NCI-H1436 (cell line): ENCODE measurements at places on chromosomes 7 and 10.
A peak's percentile ranks its signal among the peaks of the same experiment; 100 is the strongest.

DNA sequence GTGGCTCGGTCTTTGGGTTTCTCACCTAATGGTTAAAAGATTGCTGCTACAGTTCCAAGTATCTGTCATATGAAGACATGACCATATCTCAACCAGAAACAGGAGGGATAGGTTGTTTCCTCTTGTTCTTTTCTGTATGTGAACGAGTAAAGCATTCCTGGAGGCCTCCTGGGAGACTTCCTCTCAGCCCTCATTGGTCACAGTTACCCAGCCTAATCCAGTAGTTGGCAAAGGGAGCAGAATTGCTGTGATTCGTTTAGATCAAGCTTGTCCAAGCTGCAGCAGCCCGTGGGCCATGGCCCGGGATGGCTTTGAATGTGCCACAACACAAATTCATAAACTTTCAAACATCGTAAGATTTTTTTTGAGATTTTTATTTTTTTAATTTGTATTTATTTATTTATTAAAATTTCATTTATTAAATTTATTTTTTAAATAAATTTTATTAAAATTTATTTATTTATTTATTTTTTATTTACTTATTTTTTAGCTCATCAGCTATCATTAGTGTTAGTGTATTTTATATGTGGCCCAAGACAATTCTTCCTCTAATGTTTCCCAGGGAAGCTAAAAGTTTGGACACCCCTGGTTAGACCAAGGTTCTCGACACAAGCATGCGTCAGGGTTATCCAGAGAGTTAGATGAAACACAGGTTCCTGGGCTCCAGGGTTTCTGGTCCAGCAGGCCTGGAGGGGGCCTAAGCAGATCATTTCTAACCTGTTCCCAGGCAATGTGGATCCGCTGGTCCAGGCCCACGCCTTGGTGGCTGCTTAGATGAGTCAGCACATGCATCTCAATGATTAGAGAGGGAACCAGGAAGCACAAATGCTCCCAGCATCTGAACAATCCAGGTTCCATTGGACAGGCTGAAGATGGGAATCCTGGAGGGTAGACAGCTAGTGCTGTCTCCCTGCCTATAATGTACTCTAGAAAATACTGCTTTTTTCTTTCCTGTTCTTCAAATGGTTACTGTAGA, 25.6 kb downstream of the CDC123 start:
- DNase-seq, result no peak

DNA sequence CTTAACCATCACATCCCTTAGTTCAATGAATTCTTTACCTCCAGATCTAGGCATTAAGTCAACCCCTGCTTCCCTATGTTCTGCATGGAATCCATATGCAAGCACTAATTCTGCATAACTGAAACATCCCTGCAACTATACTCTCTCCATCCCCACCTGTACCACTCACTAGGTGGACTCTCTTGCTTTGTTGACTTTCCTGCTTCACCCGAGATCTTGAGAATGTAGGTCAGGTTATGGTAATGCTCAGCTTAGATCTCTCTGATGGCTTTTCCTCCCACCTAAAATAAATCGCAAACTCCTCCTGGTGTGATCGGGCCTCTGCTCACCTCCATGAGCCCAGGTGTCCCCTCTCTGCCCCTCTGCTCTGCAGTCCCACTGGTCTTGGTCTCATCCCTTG, 92.4 kb upstream of the ADAM12 start:
- no peak for DNase-seq

DNA sequence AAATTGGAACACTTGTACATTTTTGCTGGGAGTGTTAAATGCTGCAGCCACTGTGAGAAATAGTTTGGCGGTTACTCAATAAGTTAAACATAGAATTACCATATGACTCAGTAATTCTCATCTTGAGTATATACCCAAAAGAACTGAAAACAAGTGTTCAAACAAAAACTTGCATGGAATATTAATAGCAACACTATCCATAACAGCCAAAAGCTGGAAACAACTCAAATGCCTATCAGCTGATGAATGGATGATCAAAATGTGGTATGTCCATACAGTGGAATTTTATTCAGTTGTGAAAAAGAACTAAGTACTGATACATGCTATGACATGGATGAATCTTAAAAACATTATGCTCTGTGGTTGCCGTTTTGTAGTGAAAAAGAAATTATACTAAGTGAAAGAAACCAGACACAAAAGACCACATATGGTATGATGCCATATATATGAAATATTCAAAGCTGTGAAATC, 63.0 kb upstream of the SP4 start:
- DNase-seq, result no peak

DNA sequence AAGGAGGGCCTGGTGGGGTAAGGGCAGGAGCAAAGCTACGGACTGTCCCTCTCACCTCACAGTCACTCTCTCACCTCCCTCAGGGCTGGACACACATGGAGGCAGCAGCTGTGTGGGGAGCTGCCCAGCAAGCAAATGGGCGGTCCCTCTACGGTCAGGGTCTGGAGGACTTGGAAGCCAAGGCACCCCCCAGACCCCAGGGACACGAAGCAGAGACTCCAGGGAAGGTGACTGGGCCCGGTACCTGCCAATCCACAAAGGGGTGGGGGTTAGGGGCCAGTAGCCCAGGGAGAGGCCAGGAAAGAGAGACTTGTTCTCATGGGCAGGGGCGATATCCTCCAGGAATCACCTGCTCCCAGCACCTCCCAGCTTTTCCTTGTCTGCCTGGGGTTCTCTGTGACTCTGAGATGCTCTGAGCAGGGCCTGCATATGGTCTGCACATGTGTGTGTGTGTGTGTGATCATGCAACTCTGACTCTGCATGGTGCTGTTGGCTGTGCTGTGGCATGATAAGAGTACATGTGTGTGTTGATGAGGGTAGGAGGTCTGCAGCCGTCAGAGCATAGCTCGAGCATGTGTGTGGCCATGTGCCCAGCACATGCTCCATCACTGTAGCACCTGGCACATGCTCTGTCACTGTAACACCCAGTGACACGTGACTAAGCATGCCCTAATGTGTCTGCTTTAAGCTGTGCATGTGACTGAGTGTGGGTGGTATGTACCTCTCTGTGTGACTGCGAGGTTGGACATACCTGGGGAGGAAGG, 4.6 kb upstream of the LDB3 start:
- no peak for DNase-seq

- DNase-seq, result peak; percentile 57
Measured at GRCh38 chr10:89367529-89367928, 10.3 kb upstream of the IFIT1B start.

- peak; percentile 20 for DNase-seq
Measured at GRCh38 chr7:121752706-121753105, 120.3 kb upstream of the PTPRZ1 start.

- DNase-seq, result no peak
Measured at GRCh38 chr7:27303026-27303425, 60.4 kb downstream of the EVX1 start.
